ENCODE measurements at places on chromosomes 11 and 22. TPM values are rescaled to one million over a fixed set of nuclear protein-coding genes. Genes with fewer than 3 reads are reported as not detected.

The NLRP10 gene
- total RNA-seq, result 9.0 TPM

The MYEOV gene
- 4.8 TPM for total RNA-seq

The PAX6 gene
- not detected for total RNA-seq

The RNF121 gene
- 38.6 TPM for total RNA-seq

The PRODH gene
- not detected for total RNA-seq

The COPB1 gene
- 357 TPM for total RNA-seq

The TRPC6 gene
- total RNA-seq, result 2.1 TPM

The PIWIL4 gene
- total RNA-seq, result 2.0 TPM

The GSTT4 gene
- not detected for total RNA-seq

The MPEG1 gene
- total RNA-seq, result not detected

The RAG1 gene
- 0.38 TPM for total RNA-seq

The TRPM5 gene
- not detected for total RNA-seq

The PRG3 gene
- total RNA-seq, result not detected

The CCDC116 gene
- 0.19 TPM for total RNA-seq

The GAL3ST1 gene
- not detected for total RNA-seq

The C1QTNF6 gene
- 3.5 TPM for total RNA-seq

The C11orf52 gene
- total RNA-seq, result 1.4 TPM

The MOGAT2 gene
- not detected for total RNA-seq

The C1QTNF4 gene
- not detected for total RNA-seq

The TCF20 gene
- 25.5 TPM for total RNA-seq

The PDE3B gene
- total RNA-seq, result 0.28 TPM

The NPAS4 gene
- not detected for total RNA-seq

The TP53I11 gene
- 112 TPM for total RNA-seq

The MPZL2 gene
- 1.1 TPM for total RNA-seq

The PHLDA2 gene
- 16.1 TPM for total RNA-seq

The CCDC82 gene
- 24.9 TPM for total RNA-seq

The GLYATL2 gene
- total RNA-seq, result 0.19 TPM

The MS4A4E gene
- total RNA-seq, result not detected

The RNF214 gene
- total RNA-seq, result 6.8 TPM

The LSP1 gene
- total RNA-seq, result 1.3 TPM

The ATF4 gene
- total RNA-seq, result 150 TPM

Measured in regular cardiac myocyte (primary cell).